ENCODE measurements at places on chromosomes 11 and 22.

DNA sequence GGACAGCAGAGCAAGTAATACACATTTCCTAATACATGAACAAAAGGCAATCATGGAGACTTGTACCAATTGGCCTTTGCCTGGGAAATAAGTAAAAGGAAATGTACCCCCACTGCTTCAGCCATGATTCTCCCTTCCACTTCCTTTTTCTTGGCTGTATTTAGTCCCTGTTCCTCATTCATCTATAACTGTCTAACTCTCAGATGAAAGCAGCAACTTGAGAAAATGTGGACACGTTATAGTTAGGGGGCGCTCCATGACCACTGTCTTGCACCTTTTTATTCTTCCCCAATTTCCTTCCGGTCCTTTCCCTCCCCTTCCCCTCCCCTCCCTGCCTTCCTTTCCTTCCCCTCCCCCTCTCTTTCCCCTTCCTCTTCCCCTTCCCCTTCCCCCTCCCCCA is 61.3 kb upstream of the BARX2 start:
- DNase-seq, result no peak

GRCh38 chr22:27124351-27124966 is 467.1 kb downstream of the MIAT start:
- no peak for DNase-seq

GRCh38 chr22:43314611-43315010 is 28.6 kb downstream of the SCUBE1 start:
- no peak for DNase-seq

- no peak for DNase-seq
These were observed 4.4 kb upstream of the FAM181B start for GRCh38 chr11:82738091-82738490.

DNA sequence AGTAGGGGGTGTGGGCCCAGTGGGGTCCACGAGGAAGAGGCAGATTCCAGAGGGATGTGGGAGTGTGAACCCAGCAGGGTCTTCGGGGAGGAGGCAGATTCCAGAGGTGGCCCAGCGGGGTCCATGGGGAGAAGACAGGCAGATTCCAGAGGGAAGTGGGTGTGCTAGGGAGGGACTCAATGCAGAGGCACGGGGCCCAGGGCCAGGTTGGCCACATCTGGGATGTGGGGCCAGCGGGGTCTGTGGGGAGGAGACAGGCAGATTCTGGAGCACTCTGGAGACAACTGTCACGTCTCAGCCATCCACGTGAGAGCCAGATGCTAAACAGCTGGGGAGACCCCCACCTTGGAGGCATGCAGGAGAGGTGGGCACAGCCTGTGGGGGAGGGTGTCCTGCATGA is 582.6 kb downstream of the TBC1D22A start:
- no peak for DNase-seq

DNA sequence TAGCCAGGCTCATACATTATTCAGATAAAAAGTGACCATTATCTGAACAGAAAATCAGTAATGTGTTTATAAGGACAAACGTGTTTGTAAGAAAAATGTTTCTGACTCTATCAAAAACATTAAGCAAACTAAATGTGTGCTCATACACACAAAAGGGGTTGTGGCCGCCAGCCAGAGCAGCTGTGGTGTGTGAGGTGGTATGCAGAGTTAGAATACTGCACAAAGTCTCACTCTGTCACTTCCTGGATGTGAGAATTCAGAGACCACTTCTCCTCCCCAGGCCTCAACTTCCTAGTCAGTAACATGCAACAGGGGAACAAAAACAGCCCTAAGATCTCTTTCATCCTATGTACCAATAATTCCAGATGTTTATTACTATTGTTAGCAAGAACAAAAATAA is 9.4 kb downstream of the OR5B21 start:
- DNase-seq, result no peak

Data from NCI-H1092 (cell line).